Activated CD8-positive, alpha-beta T cell treated with anti-CD3 and anti-CD28 coated beads for 36 hours (primary cell): ENCODE measurements at places on chromosomes 7 and 10.
A peak's percentile ranks its signal among the peaks of the same experiment; 100 is the strongest.

DNA sequence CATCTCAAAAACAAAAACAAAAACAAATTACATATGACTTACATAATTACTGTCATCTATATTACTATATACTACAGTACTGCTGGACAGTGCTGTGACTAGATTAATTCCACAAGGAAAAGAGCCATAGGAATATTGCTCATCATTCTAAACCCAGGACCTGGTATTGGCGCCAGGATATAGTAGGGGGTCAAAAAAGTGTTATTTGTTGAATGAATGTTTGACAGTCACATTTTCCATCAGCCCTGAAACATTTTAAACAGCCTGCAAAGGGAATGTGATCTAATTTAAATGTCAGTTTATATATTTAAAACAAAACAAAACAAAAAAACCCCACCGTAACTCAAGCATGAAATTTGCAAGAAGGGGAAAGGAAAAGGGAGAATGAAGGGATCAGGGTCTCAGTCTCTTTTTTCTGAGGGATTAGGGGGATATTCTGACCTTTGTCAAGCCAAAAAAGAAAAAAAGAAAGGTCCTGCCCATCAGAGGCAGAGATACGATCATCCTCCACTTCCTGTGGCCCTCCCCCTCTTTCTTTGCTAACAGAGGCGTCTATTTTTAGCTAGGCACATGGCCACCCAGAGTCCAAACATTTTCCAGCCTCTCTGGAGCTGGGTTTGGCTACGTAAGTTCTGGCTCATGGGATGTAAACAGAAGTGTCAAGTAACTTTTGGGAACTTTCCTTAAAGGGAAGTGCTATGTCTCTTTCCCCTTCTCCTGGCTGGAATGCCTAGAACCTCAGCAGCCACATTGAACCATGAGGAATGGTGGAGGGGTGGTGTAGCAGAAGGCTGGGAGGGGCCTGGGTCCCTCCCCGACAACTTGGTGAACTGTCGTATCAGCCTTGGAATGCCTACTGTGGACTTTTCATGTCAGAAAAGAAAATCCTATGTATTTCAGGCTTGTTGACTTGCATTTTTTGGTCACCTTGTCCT is 44.6 kb upstream of the DLG5 start:
- DNase-seq, result peak; percentile 56
- H3K36me3 ChIP-seq, result peaks cover 7% of the 10 kb centered on the region
- no peak overlapping the region for H3K4me3 ChIP-seq
- H3K4me1 ChIP-seq, result peaks cover 13% of the 10 kb centered on the region
- no peaks in the 10 kb centered on the region for H3K27me3 ChIP-seq

- H3K27me3 ChIP-seq, result peaks cover 27% of the 10 kb centered on the region
- peak; percentile 37 for DNase-seq
- peak overlapping the region; percentile 63 for H3K4me3 ChIP-seq
Measured at GRCh38 chr7:78020136-78020873, 221.7 kb downstream of the PHTF2 start.

DNA sequence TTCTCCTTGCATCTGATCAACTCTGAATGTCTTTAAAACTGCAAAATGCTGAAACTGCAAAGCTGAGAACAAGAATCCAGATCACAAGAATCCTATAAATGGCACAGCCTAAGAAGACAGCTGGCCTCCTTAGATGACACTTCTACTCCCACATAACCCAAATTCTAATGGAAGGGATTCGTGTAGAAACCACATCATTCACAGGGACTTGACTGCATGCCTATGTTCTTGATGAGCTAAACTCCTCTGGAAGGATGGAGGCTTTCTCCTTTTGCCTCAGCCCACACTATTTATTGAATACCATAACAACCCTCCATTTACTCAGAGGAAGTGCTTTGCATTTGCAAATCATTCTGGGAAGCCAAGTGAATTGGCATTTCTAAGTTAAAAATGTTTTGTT is 252.5 kb upstream of the VWC2 start:
- H3K4me3 ChIP-seq, result no peak overlapping the region
- no peaks in the 10 kb centered on the region for H3K27me3 ChIP-seq
- H3K27ac ChIP-seq, result no peak overlapping the region
- H3K36me3 ChIP-seq, result no peaks in the 10 kb centered on the region

- H3K4me1 ChIP-seq, result peaks cover 41% of the 10 kb centered on the region
- peak; percentile 85 for DNase-seq
- peaks cover 14% of the 10 kb centered on the region for H3K27me3 ChIP-seq
- no peaks in the 10 kb centered on the region for H3K36me3 ChIP-seq
Measured at GRCh38 chr10:24465891-24466818, 257.2 kb downstream of the KIAA1217 start.

DNA sequence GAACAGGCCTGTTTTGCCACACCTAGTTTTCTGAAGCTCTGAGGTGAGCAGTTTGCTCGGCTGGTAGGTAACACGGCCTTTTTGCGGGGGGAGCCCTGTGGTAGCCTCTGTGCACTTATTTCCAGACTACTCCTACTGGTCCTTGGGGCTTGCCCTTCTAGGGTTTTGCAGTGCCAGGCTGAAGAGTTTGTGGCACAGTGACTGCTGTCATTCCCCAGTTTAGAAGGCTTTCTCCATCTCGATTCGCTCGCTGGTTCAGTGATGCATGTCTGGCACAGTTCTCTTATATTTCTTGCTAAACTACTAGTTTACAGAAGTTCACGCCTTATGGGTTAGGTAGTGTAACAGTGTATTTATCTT is 711 bp downstream of the KIF20B start:
- peaks cover 17% of the 10 kb centered on the region for H3K36me3 ChIP-seq
- peak overlapping the region; percentile 95 for H3K4me3 ChIP-seq
- peaks cover 44% of the 10 kb centered on the region for H3K4me1 ChIP-seq
- peak overlapping the region; percentile 98 for H3K27ac ChIP-seq
